Osteocyte (in vitro differentiated cells): ENCODE measurements at places on chromosomes 1 and 21. TPM values are rescaled to one million over a fixed set of nuclear protein-coding genes. Genes with fewer than 3 reads are reported as not detected.

Gene PARS2
- total RNA-seq = 4.4 and 5.5 TPM in 2 replicates

- no peak for DNase-seq
Observed at GRCh38 chr1:1617516-1617915, 2.2 kb downstream of the MIB2 start.

GRCh38 chr1:96698342-96698983, 23.1 kb upstream of the PTBP2 start:
- DNase-seq = no peak

Gene ETNK2
- total RNA-seq = 15.4 and 15.9 TPM in 2 replicates

DNA sequence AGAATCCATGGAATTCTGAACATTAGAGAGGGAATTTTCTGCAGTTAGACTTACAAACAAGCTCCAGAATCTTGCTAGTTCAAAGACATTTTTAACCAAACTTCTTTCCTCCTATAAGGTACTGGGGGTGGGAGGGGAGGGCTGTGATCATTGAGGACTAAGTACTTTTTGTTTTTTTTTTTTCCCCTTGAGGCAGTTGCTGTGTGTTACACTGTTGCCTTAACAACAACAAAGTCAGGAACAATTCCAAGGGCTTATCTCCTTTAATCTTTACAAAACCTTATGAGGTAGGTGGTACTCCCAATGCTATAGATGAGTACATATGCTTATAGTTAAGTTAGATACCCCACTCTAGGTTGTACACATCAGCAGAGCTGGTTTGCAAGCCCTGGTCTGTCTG, 62.9 kb downstream of the PPP1R12B start:
- DNase-seq = no peak

GRCh38 chr1:39729030-39729429, 9.7 kb upstream of the PPIE start:
- DNase-seq = no peak

- no peak for DNase-seq
Observed at GRCh38 chr1:50974618-50974935, 4.5 kb downstream of the CDKN2C start.

- no peak for DNase-seq
Observed at GRCh38 chr1:101178688-101179491, 57.9 kb upstream of the S1PR1 start.

DNA sequence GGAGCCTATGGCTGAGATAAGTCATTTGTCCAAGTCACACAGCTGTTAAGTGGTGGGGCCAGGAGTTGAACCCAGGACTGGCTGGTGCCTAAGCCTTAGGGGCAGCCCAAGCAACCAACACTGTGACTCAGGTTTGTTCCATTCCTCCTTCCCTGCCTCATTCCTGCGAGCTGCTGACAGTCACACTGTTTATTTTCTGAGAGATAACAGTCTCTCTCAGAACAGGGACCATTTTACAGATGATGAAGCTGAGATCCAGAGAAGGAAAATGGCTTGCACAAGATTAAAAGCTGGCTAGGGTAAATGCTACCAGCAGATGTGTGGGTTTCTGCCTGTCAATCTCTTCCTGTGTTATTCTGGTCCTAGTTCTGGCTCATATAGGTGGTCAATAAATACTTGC, 24.3 kb upstream of the TCEA3 start:
- no peak for DNase-seq

DNA sequence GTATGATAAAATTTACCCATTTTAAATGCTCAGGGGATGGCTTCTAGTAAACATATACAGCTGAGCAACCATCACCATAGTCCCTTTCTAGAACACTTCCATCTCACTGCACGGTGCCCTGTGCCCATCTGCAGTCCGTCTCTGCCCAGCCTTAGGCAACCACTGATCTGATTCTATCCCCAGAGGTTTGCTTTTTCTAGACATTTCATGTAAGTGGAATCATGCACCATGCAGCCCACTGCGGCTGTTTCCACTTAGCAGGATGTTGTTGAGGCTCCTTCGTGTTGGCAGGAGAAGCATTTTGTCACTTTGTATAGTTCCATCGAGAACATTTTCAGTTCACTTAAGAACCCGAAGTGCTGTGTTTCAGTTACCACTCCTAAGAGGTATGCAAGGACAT, 27.8 kb upstream of the VAMP3 start:
- DNase-seq = peak; percentile 32

Gene G0S2
- total RNA-seq = 0.40 TPM in 1 of 2 replicates, not detected in the other

GRCh38 chr1:215466361-215466760, 100.7 kb upstream of the KCTD3 start:
- no peak for DNase-seq

DNA sequence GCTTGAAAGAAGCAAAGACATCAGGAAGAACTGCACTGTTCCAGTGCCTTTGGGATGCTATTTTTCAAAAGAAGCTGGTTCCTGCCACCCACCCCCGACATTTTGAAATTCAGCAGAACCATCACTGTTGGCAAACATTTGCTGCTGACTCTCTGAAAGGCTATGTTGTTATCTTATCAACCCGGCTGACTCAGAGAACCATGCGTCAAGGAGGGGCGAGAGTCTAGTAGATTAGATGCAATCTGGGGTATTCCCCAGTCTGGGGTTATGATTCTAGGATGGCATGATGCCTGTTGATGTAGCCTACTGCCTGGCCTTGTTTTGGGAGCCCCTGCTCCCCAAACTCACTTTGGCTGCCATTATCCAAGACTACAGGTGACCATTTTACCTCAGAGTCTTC, 267.8 kb upstream of the RUNX1 start:
- no peak for DNase-seq

GRCh38 chr1:32619701-32620485, 30.5 kb downstream of the ZBTB8OS start:
- DNase-seq = no peak

GRCh38 chr1:54904476-54905048, 17.6 kb upstream of the DHCR24 start:
- no peak for DNase-seq

GRCh38 chr1:115224636-115225035, 113.4 kb downstream of the NGF start:
- DNase-seq = no peak

Gene ARHGEF16
- total RNA-seq = 3.2 and 4.3 TPM in 2 replicates

DNA sequence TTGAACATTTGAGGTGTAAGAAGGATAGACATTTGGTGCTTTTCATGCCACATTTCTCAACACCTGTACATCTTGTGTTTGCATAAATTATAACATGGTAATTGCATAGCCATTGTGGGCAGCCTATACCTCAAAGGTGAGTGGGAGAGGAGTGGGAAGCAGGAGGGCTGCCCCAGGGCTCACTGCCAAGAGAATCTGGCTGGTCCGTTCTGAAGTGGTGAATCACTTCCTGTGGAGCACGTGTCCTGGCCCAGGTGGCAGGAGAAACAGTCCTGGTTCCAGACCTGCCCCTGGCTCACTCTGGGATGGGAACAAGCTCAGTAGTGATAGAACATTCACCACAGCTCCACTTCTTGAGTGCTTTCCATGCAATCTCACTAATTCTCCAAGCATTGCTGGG, 11.6 kb upstream of the OLFML2B start:
- no peak for DNase-seq

Gene NPHS2
- total RNA-seq = not detected in 2 replicates

GRCh38 chr1:13616234-13616633, 32.6 kb downstream of the PDPN start:
- DNase-seq = no peak

GRCh38 chr1:89489047-89489729, 35.4 kb upstream of the LRRC8B start:
- no peak for DNase-seq

DNA sequence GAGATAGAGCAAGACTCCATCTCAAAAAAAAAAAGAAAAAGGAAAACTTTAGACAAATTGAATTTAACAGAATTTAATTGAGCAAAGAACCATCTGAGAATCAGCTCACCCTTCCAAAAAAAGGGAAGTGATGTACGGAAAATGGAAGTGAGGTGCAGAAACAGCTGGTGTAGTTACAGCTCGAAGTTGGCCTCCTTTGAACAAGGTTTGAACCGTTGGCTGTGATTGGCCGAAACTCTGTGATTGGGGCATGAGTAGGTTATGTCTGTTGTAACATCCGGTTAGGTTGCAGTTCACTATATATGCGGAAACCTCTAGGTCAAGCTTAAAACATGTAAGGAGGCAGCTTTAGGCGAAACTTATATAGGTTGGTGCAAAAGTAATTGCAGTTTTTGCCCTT, 97.9 kb upstream of the KIF26B start:
- no peak for DNase-seq

GRCh38 chr1:178126741-178127185, 32.9 kb downstream of the RASAL2 start:
- DNase-seq = no peak

Gene GJA8
- total RNA-seq = not detected in 2 replicates

Gene ESRRG
- total RNA-seq = not detected in 2 replicates

GRCh38 chr1:160403244-160403643, 2.9 kb downstream of the VANGL2 start:
- DNase-seq = peak; percentile 42

DNA sequence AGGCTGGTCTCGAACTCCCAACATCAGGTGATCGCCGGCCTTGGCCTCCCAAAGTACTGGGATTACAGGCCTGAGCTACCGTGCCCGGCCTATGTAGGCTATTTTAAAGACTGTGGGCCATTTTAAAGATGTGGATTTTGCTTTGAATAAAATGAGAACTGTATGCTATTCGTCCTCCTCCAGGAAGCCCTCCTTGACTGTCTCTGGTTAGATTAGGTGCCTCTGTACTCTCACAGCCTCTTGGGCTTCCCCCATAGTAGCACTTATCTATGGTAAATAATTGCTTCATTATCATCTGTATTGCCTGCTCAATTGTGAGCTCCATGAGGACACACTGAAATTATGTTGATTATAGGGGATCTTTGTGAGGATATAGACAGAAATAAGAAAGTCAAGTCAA, 20.5 kb upstream of the ERI3 start:
- no peak for DNase-seq

- no peak for DNase-seq
Observed at GRCh38 chr21:31901315-31901714, 28.5 kb downstream of the HUNK start.

GRCh38 chr1:204301171-204301957, 58.4 kb downstream of the PLEKHA6 start:
- DNase-seq = no peak

Gene VAV3
- total RNA-seq = not detected in 2 replicates

Gene DAB1
- total RNA-seq = 0.21 and 0.27 TPM in 2 replicates

DNA sequence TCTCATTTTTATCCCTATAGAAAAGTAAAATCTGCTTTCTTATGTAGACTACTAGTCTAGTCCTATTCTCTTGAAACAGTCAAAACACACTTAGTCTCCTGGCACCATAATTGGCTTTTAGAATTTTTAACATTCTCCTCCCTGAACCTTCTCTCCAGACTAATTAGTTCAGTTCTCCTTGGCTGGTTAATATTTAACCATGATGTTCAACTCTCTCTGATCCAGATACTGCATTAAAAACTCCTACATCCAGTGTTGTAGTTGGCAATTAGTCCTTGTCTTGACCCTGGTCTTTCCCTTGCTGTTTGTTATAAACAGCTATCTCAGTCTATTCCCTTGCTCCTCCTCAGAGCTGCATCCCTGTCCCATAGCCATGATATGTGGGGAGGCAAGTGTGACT, 422.9 kb upstream of the BEND5 start:
- no peak for DNase-seq

Gene LRRC53
- not detected in 2 replicates for total RNA-seq

Gene TRMT1L
- total RNA-seq = 14.1 and 16.9 TPM in 2 replicates

- no peak for DNase-seq
Observed at GRCh38 chr1:36673202-36673601, 190.5 kb upstream of the CSF3R start.

Gene RNU11
- total RNA-seq = not detected in 2 replicates

Gene IFNLR1
- 0.16 TPM in 1 of 2 replicates, not detected in the other for total RNA-seq

GRCh38 chr1:83996621-83997020, 2.3 kb downstream of the TTLL7 start:
- no peak for DNase-seq

DNA sequence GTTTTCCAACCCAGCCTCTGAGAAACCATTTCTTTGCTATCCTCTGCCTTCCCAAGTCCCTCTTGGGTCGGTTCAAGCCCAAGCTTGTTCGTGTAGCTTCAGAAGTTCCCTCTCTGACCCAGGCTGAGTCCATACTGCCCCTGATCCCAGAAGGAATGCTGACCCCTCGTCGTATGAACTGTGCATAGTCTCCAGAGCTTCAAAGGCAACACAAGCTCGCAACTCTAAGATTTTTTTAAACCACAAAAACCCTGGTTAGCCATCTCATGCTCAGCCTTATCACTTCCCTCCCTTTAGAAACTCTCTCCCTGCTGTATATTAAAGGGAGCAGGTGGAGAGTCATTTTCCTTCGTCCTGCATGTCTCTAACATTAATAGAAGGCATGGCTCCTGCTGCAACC, 23.8 kb downstream of the EIF2D start:
- no peak for DNase-seq

GRCh38 chr1:233603478-233603877, 10.4 kb upstream of the KCNK1 start:
- no peak for DNase-seq

DNA sequence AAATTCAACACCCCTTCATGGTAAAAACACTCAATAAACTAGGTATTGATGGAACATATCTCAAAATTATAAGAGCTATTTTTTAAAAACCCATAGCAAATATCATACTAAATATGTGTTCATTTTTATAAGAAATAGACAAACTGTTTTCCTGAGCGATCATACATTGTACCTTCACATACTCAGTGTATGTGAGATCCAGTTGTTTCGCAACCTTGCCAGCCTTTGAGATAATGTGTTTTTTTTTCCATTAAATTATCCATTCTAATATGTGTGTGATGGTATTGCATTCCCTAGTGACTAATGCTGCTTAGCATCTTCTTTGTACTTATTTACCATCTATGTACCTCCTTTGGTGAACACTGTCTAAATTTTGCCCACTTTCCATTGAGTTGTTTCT, 47.1 kb downstream of the CFH start:
- DNase-seq = no peak

Gene ALPL
- 41.6 and 43.4 TPM in 2 replicates for total RNA-seq

- no peak for DNase-seq
Observed at GRCh38 chr1:112991402-112992120, 35.6 kb upstream of the SLC16A1 start.
